ENCODE measurements at places on chromosomes 1 and 21.

GRCh38 chr1:192061556-192061955 lies 96.7 kb upstream of the RGS18 start:
- DNase-seq, result no peak

DNA sequence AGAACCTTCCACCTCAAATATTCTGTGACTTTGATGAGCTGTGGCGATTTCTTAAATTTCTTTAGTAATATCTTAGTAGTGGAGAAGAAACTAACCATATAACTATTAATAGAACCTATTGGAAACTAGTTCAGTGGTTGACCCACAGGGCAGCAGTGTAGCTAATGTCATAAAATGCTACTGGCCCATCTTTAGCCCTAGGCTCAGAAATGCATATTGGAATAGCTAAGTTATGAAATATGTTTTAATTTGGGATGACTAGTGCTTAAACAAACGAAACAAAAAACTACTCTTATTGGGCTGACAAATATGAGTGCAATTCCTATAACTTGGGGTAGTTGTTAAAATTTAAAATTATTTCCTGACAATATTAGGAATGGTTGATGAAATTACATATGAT lies 20.2 kb downstream of the MACO1 start:
- DNase-seq, result no peak

DNA sequence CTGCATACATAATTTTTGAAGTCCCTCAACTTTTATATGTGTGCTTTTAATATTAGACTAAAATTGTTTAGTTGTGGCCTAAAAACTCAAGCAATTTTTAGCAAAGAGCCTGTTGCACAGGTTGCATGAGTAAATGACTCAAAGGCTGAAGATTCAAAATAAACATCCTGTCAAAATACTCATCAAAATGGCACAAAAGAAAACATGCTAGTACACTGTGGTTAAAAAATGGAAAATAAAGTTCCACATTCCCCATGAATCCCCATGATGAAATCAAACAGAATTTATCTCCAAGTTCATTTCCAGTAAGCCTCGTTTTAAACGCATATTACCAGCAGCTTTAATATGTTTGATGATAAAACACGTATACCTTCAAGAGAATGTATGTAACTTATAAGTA lies 230.1 kb upstream of the MAP1LC3C start:
- no peak for DNase-seq

DNA sequence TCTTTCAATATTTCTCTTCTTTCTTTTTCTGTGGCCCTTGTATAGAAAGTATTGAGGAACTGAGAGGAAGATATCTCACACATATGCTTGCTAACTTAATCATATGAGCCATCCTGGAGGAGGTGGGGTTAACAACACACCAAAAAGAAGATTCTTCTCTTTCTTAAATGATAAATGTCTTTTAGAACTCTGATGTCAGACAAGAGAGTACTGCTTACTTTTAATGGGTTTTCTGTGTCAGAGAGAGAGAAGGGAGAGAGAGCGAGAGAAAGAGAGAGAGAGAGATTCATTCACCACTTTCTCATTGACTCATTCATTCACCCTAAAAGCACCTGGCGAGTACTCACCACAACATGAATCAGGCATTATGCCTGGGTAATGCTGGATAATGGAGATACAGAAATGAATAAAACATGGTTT lies 250.3 kb upstream of the SGIP1 start:
- peak; percentile 51 for DNase-seq

DNA sequence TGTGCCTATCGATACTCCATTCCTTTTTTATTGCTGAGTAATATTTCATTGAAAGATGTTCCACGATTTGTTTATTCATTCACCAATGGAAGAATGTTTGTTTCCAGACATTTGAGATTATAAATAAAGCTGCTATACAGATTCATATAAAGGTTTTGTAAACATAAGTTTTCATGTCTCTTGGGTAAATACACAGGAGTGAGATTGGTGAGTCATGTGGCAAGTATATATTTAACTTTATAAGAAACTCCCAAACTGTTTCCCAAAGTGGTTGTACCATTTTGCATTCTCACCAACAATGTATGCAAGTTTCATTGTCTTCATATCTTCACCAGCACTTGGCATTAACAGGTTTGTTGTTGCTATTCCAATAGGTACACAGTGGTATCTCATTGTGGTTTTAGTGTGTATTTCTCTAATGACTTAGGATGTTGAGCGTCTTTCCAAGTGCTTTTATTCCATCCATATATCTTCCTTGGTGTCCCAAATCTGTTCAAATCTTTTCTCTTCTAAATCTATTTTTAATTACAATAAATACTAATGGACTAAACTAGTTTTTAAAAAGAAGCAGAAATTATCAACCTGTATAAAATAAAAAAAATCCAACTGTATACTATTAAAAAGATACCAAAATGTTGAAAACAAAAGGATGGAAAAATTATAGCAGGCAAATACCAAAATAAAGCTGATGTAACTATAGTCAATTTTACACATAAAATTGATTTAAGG lies 6.6 kb downstream of the SLC9C2 start:
- DNase-seq, result no peak

DNA sequence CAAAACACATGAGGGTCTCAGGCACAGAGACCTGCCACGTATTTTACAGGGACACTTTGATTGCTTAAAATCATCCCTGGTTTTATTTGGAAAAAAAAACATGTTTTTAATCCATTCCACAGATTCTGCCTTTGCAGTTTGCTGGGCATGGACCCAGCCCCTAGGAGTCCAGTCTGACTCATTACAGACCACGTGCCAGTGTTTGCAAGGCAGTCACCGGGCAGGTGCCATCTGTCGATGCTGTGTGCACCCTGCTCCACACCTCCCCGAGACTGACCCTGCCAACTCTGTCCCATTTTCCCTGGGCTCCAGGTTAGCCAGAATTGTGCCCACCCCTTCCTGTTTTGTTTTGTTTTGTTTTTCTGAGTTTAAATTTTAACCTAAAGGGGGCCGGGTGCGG lies 148.4 kb upstream of the TMEM51 start:
- DNase-seq, result no peak

GRCh38 chr1:109642626-109643025 lies 13.3 kb upstream of the GSTM4 start:
- DNase-seq, result no peak

DNA sequence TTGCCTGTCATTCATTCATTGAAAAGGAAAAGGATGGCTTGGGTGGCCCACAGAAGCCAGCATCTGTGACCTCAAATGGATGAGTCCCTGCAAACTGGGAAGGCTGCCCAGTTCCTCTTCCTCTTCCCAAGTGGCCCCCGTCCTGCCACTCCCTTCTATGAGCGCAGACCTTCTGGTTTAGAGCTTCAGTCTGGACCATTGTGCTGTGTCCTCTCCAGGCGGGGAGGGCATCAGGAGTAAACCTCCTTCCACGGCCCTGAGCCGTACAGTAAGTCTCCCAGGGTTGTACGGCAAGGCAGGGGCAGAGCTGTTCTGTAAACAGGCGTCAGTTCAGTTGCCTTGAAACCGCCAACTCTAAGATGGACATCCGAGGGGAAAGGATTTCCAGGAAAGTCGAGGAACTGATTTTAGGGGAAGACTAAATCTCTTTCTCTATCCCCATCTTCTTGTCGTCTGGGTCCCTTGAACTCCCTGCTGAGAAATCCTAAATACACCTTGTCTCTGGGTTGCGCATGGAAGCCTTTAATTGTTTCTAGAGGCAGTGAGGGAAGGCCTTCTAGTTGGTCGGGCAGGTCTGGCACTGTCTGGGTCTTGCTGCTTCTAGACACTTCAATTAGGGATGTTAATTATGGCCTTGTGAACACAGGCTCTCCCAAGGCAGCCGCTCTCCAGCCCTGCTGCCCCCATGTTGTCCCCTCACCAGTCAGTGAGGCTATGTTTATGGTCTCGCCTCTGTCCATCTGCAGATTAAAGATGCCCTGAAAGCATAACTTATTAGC lies 22.1 kb downstream of the SOX13 start:
- peak; percentile 18 for DNase-seq

GRCh38 chr1:5651964-5652821 lies 340.0 kb downstream of the NPHP4 start:
- DNase-seq, result no peak

DNA sequence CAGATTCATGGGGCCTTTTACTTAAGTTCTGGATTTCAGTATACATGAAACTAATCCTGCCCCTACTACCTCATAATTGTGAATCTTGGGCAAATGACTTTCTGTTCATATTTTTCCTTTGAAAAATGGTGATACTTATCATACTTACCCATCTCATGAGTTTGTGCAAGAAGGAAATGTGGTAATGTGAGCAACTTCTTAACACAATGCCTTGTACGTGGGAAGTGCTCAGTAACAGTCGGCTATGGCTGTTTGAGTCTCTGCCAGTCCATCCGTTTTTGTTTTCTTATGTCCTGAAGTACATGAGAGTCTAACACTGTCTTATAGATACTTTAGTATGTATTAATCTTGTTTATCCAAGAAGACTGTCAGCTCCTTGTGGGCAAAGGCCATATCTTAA lies 86.5 kb downstream of the PATJ start:
- DNase-seq, result no peak

DNA sequence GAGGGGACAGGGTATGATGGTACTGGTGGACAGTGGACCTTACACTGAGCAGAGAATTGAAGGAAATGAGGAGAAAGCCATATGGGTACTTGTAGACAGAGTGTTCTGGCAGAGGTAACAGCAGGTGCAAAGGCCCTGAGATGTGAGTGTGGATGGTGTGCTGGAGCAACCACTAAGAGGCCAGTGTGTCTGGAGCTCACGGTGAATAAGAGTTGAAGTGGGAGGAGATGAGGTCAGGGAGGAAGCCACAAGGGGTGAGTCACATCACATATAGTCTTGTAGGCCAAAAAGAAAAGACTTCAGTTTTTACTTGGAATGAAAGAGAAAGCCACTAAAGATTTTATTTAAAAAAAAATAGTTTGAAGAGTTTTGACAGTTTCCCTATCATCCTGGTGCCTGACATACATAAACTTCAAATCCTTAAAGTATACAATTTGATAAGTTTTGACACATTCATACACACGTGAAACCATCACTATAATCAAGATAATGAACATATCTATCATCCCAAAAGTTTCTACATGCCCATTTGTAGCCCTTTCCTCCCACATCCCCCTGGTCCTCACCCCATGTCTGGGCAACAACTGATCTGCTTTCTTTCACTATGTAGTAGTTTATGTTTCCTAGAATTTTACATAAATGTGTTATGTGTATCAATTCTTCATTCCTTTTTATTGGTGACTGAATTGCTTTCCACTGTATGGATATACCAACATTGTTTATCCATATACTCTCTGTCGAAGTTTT lies 148.4 kb downstream of the GPATCH2 start:
- peak; percentile 79 for DNase-seq

GRCh38 chr1:183142171-183142570 lies 43.9 kb upstream of the LAMC2 start:
- no peak for DNase-seq

GRCh38 chr1:93909146-93910050 lies at the start of gene GCLM:
Gene GCLM (minus strand): TSS chr1:93909430. CDS start chr1:93909163, 267 bp downstream.
- peak; percentile 96 for DNase-seq

DNA sequence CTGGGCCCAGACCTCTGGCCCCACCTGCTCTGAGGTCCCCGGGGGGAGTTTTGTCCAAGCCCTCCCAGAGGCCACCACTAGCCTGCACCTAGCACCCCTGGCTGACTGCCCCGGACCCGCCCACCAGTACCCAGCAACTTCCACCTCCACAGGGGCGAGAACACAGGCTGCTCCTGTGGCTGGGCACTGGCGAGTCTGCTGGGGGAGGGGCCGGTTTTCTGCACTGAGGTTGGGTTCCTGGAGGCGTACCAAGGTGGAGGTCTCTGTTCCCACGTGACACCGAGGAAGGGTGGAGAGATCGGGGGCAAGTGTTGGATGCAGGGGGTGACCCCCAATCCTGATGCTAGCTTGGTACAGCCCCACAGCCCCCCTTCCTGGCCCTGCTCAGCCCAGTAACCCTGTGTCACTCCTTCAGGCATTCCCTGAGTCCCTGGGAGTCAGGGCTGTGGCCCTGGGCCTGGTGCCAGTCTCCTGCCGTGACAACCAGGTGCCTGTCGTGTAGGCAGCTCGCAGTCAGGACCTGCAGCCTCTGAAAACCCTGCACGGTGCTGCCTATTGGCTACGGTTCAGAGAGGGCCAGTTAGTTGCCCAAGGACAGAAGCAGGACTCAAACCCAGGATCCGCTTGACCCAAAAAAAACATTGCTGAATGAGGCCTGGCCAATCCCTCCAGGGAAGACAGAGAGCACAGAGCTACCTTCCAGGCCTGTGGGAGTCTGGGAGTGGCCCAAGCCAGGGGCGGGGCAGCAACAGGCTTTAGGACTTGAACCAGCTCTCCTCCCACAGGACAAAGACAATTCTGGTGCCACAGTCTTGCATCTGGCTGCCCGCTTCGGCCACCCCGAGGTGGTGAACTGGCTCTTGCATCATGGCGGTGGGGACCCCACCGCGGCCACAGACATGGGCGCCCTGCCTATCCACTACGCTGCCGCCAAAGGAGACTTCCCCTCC lies 3.1 kb downstream of the ESPN start:
- DNase-seq, result no peak

GRCh38 chr1:33608825-33609400 lies 136.5 kb downstream of the ZSCAN20 start:
- no peak for DNase-seq

DNA sequence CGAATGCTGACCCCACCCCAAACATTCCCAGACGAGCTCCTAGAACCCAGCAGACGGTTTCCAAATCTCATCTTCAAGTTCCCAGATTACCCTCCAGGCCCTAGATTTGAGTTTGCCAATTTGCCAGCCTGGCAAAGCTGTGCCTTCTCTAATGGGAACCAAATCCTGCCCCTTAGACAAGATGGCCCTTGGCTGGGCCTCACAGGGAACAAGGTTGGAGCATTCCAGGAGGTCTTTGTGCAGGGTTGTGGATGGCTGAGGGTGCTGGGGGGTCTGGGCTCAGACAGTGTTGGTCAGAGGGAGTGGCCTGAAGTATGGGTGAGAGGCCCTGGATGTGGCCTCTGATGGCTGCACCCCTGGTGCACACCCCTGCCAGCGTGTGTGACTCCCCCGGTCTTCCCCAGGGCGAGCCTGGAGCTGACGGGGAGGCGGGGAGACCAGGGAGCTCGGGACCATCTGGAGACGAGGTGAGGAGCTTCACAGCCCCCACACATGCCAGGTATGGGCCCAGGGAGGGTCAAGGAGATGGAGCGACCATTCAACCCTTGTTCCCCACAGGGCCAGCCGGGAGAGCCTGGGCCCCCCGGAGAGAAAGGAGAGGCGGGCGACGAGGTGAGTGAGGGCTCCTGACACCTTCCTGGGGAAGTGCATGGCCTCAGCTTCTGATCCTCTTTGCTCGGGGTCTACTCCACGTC lies 10.2 kb downstream of the COL6A1 start:
- no peak for DNase-seq

DNA sequence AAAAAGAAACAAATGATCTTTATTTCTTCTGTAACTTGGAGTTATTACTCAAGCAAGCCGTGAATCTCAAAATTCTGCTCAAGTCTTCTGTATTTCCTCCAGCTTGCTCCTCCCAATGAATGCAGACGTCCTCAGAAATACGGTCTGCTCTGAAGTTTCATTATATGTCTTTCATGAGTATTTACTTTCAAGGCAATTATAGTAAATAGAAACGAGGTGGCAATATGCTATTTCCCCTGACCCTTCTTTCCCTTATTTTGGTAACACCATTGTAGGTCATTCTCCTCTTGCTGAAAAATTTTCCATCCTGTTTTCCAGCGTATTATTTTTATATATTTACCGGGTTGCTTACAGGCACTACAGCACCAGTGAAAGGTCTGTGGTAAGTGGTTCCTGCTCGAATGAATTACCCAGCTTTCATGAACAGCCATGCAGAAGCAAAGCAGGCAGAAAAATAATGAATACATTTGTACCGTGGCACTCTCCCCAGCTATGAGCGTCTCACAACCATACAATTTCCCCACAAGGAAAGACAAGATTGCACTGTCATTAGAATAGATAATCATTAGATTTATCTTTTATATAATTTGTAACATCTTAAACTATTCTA lies 350.9 kb upstream of the PKN2 start:
- DNase-seq, result no peak
